Activated CD8-positive, alpha-beta T cell treated with anti-CD3 and anti-CD28 coated beads, Interleukin-2, amount 10 ng/mL, durations not matched to agents 7 days and 5 days (primary cell): ENCODE measurements at places on chromosomes 16 and 17.
A peak's percentile ranks its signal among the peaks of the same experiment; 100 is the strongest.

DNA sequence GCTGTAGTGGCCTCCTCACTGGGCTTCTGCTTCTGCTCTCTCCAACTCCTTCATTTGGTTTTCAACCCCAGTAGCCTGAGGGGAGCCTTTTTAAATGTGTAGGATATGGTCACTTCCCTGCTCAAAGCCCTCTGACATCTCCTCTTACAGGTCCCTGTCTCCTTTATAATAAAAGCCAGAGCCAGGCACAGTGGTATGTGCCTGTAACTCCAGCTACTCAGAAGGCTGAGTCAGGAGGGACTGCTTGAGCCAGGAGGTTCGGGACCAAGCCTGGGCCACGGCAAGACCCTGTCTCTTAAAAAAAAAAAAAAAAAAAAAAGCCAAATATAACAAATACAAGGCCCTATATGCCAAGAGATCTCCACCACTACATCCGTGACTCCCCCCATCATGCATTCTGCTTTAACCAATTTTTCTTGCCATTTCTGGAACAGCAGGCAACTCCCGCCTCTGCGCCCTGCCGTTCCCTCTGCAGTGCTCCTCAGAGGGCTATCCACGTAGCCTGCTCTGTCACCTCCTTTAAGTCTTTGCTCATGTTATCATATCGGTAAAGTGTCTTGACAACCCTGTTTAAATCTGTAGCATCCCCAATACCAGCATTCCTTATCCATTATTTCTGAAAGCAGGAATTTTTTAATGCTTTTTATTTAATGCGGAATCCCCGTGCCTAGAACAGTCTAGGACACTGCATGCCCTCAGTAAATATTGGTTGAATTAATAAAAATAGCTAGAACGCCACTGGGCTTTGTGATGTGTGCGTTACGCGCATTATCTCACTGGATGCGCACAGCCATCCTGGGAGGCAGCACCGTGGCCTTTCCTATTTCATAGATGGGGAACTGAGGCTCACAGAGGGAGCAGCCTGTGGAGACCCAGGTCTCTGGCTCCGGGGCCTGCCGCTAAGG, 9.5 kb downstream of the ZNF771 start:
- no peak for DNase-seq

GRCh38 chr17:27579304-27579703, 51.7 kb upstream of the LGALS9 start:
- DNase-seq = no peak

- no peak for DNase-seq
These were observed at the start of gene SLC22A31 for GRCh38 chr16:89200124-89200849. TSS of gene SLC22A31 (minus strand) at chr16:89200537. CDS start at chr16:89200501, 36 bp downstream.

- peak; percentile 65 for DNase-seq
These were observed 31.2 kb downstream of the CTU2 start for GRCh38 chr16:88737298-88738150.

DNA sequence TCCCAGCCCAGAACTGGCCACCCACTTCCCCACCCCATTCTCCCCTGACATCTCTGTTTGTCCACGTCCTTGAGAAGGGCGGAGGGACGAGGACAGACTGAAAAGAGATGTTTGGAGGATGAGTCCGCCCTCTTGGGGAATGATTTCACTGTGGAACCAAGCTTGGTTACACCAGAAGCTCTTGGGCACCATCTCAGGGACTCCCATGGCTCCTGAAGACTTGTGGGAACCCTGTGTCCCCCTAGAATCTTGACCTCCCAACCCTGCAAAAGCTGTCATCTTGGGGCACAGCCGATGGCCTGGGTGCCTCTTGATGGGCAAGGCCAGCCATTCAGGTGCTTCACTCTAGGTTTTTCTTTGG, 25.9 kb upstream of the LITAF start:
- no peak for DNase-seq
